ENCODE measurements at places on chromosomes 13 and 19.

GRCh38 chr19:46132508-46133100 lies 8.1 kb upstream of the IGFL3 start:
- DNase-seq: no peak

- DNase-seq: no peak
Observed at GRCh38 chr13:23673354-23673753, 103.1 kb downstream of the TNFRSF19 start.

DNA sequence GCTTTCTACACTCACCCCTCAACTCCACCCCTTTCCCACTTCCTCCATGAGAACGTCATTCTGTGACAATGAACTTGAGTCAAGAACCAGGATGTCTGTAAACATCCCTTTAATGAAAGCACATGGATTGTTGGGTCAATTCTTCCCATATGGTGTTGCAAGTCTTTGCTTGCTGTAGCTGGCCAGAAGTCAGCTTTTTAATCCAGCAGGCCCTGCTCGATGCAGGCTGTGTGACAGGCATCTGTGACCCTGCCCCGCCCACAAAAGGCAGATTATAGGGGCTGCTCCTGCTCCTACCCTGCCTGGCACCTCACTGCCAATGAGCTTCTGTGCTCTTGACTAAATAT lies 78.0 kb downstream of the STARD13 start:
- peak; percentile 17 for DNase-seq

DNA sequence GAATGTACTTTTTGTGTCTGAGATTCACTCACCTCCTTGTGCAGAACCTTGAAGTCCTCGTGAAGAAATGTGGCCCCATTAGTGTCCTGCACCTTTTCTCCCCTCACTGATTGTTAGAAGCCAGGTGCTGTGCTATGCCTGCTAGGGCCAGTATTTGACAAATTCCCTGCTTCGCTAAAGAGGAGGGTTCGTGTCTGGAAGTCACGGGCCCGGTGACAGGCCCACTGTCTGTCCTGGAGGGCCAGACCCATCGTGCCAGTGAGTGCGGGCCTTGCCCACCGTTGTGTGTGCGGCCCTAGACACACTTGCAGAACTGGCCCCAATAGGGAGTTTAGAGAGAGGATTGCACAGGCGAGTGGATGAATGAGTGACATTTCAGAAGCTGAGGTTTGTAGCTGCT lies 36.8 kb upstream of the GAS6 start:
- no peak for DNase-seq

- no peak for DNase-seq
Observed at GRCh38 chr19:28170066-28170465, 1042.9 kb downstream of the UQCRFS1 start.

- no peak for DNase-seq
Observed at GRCh38 chr13:33352041-33352440, 66.5 kb upstream of the STARD13 start.

GRCh38 chr19:38649305-38650171 lies 2.1 kb downstream of the ACTN4 start:
- no peak for DNase-seq

DNA sequence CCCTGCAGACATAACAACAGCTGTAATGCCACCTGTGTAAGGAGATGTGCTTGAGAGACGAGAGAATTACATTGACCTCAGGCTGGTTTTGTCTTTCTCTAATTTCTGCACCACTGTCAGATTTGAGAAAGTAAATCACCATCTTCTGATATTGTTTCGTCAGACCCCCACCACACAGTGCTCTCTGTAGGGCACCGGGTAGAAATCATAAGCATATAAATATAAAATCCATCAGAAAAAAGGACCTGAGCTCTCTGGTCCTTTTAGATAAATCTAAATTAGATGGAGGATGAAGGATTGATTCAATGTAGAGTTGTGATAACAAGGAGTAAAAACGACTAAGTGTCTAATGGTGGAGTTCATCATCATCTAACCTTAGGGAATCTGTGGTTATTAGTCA lies 1981.0 kb upstream of the PRR20A start:
- no peak for DNase-seq

DNA sequence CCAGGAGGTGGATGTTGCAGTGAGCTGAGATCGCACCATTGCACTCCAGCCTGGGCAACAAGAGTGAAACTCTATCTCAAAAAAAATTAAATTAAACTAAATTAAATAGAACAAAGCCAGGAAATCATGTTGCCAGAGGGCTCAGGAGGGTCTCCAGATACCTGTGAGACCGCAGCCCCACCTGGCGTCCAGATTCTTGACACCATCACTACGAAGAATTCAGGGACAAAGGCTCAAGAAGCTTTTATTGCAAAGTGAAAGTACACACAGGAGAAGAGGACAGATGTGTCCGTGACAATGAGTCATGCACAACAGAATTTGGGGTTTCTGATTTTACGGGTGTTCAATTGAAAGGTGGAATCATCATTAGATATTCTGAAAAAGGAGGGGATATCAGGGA lies 76.6 kb downstream of the STOML3 start:
- DNase-seq: no peak

- no peak for DNase-seq
Observed at GRCh38 chr19:19506592-19506991, 8.8 kb downstream of the TSSK6 start.

DNA sequence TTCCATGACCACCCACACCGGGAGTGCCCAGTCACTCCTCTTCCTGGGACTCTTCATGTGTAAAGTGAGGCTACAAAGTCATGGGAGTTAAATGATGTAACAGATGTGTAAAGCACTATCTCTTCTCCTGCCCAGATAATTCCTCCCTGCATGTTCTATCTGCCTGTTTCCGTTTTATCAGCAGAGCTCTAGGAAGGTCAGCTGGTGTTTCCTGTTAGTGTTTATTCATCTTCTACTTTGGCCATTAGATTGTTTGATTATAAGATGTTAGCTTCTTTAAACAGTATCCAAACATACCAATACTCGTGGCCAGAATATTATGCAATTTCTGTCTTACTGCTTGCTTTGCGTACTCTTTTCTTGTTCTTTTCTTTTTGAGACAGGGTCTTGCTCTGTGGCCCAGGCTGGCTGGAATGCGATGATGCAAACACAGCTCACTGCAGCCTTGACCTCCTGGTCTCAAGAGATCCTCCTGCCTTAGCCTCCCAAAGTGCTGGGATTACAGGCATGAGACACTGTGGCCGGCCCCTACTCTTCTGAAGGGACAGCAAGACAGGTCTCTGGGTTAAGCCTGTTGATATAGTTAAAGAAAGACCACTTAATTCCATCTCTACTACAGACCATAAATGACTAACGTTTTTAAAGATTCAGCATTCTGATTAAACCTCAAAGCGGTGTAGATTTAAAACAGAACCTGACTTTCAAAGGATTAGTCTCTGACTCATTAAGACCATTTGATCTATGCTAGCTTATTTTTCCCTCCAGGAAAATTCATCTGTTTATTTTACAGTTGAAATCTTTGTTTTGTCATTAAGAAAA lies 97.4 kb upstream of the AKAP11 start:
- DNase-seq: no peak

DNA sequence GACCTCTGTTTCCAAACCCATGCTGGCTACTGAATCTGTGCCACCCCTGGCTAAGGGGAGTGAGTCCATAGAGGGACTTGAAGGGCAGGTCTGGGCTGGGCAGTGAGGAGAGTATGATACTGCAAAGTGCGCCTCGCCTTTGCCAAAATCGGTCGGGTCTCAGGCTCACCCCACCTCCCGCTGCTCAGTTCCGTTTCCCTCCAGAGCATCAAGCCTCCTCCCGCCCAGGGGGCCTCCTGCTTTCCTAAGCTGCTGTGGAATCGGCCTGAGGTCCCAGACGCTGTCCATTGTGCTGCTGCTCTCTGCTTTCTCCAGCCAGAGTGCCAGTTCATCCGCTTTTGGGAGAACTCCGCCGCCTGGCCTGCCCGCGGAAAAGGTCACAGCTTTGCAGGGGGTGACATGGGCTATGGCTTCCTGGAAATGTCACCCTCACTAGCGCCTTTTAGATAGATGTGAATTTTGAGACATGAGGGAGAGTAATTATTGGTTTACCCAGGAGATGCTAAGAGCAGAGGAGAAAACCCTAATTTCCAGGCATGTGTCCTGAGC lies 1418.4 kb downstream of the UQCRFS1 start:
- DNase-seq: no peak

DNA sequence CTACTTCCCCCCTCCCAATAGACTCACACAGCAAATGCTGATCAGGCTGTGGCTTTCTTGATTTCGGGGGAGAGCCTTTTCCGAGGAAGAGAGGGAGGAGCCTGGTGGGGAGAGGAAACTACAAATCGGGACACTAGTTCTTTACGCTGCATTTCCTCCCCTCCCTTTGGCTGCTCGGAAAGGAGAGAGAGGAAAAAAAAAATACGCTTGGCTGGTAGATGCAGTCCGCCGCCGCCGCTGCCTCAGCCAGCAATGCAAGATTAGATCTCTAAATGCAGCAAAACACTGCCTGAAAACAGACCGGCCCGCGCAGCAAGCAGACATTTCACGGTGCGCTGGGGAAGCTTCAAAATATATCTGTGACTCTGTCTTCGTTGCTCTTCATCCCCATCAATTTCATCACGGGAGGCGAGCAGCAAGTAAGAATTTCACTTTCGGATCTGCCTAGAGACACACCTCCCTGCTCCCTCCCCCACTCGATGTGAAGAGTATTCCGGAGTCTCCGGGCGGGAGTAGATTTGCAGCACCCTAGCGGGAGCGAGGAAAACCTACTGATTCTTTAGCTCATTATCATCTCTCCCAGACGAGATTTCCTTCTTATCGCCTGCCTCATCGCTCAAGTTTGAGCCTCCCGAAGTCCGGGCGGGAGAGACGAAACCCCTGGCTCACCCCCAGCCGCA lies at the start of gene PCDH17:
PCDH17 (plus strand) TSS at position 149 of the 680 bp plus-strand sequence. CDS start 803 bp downstream, outside the sequence.
- DNase-seq: no peak

GRCh38 chr19:12872255-12872654 lies 9.0 kb downstream of the DNASE2 start:
- no peak for DNase-seq

- no peak for DNase-seq
Observed at GRCh38 chr13:30615866-30616541, 1.7 kb upstream of the USPL1 start.

DNA sequence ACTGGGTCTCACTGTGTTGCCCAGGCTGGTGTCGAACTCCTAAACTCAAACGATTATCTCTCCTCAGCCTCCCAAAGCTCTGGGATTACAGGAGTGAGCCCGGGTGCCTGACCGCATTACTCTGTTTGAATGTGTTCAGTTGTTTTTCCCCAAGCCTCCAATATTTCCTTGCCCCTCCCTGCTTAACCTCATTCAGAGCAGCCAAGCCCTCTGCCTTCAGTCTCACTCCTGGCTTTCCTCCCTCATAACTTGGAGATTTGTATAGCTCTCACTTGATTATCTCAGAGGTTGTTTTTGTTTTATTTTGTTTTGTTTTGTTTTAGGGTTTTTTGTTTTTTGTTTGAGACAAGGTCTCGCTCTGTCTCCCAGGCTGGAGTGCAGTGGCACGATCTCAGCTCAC lies 11.4 kb downstream of the EPHX3 start:
- DNase-seq: no peak

- DNase-seq: no peak
Observed at GRCh38 chr19:21317821-21318220, 11.4 kb downstream of the ZNF708 start.

- DNase-seq: no peak
Observed at GRCh38 chr19:34057155-34057554, 115.1 kb upstream of the LSM14A start.

DNA sequence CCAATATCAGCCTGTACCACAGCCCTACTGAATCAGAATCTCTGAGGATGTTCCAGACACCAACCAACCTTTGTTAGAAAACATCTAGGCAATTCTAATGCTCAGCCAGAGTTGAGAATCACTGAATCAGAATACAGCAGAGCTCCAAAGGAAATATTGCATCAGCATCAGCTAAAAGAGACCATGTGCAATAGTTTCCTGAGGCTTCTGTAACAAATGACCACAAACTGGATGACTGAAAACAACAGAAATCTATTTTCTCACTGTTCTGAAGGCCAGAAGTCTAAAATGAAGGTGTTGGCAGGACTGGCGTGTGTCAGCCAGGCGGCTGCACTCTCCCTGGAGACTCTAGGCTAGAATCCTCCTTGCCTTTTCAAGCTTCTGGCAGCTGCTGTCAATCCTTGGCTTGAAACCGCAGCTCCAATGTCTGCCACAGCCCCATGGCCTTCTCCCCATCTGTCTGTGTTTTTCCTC lies 1.2 kb upstream of the DCT start:
- no peak for DNase-seq

GRCh38 chr19:13850910-13851733 lies 25.8 kb upstream of the NANOS3 start:
- DNase-seq: no peak

GRCh38 chr13:26677156-26677555 lies 83.4 kb downstream of the GPR12 start:
- no peak for DNase-seq

- DNase-seq: no peak
Observed at GRCh38 chr13:85347251-85347650, 452.0 kb downstream of the SLITRK6 start.

DNA sequence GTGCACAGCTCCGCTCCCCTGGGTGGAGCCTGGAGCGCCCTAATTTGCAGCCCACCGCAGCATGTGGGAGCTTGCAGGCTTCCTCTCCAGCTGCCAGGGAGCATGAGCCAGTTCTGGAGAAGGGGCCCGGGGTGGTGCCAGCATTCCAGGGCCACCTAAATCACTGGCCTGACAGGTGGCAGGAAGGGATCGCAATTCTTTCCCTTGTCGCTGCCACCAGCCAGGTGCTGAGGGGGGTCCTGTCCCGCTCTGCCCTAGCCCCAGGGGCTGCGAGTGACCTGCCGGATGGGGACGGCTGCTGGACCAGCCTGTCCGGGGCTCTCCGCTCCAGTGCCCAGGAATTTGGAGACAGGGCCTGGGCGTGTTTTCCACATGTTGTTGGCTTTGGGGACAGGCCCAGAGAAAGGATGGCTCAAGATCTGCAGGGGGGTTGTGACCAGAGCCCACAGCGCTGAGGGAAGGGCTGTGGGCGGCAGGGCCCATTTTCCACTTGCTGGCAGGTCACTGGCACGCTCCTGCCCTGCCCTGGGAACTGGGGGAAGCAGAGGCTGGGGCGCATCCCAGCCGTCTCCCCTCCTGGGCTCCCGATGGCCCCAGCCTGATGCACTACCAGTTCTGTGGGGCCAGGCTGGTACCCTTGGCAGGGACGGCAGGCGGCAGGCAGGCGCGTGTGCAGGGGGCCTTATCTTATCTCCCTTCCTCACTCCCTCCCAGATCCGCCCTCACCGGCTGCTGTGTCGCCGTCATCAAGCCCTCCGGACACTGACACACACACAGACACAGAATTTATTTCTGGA lies 9.5 kb downstream of the NDUFA11 start:
- no peak for DNase-seq

GRCh38 chr19:37896180-37896579 lies 10.2 kb downstream of the WDR87 start:
- no peak for DNase-seq

GRCh38 chr19:40143612-40144011 lies 47.6 kb upstream of the MAP3K10 start:
- DNase-seq: peak; percentile 61

GRCh38 chr13:37340901-37341670 lies 235.6 kb upstream of the CSNK1A1L start:
- no peak for DNase-seq

GRCh38 chr13:80499536-80500290 lies 158.8 kb upstream of the SPRY2 start:
- no peak for DNase-seq

GRCh38 chr13:76894401-76895110 lies 8.4 kb upstream of the KCTD12 start:
- no peak for DNase-seq
